Mesendoderm (in vitro differentiated cells): ENCODE measurements at places on chromosomes 4 and X.

- H3K27ac ChIP-seq = no peak overlapping the region
- no peak overlapping the region for H3K4me3 ChIP-seq
- H3K4me1 ChIP-seq = no peaks in the 10 kb centered on the region
- DNase-seq = no peak
Observed at GRCh38 chr4:77751764-77752163, 67.4 kb downstream of the CNOT6L start.

DNA sequence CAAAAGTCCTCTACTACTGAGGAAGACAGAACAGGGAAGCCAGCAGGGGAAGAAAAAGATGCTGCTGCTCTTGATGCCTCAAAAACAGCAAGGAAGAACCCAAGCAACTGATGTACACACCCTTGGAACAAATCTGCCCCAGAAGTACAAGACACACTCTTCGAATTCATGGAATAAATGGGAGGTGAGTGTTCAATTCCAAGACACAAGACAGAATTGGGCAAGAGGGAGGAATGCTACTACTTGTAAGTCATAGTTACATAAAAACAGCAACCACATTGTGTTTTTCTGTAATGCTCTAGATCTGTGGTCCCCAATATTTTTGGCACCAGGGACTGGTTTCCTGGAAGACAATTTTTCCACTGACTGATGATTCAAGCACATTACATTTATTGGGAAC is 58.0 kb upstream of the H2AZ1 start:
- H3K4me3 ChIP-seq = no peak overlapping the region
- DNase-seq = no peak
- no peak overlapping the region for H3K27ac ChIP-seq
- H3K36me3 ChIP-seq = no peaks in the 10 kb centered on the region
- H3K27me3 ChIP-seq = no peaks in the 10 kb centered on the region
- no peaks in the 10 kb centered on the region for H3K4me1 ChIP-seq

DNA sequence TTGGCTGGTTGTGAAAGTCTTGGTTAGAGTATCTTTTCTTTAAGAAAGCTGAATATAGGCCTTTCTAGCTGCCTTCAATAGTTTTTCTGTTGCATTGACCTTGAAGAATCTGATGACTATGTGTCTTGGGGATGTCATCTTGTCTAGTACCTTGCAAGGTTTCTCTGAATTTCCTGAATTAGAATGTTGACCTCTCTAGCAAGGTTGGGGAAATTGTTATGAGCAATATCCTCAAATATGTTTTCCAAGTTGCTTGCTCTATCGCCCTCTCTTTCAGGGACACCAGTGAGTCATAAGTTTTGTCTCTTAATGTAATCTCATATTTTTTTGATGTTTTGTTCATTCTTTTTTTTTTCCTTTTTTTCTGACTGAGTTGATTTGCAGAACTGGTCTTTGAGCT is 194.7 kb downstream of the RAB28 start:
- no peak overlapping the region for H3K4me3 ChIP-seq
- H3K27ac ChIP-seq = no peak overlapping the region
- no peak for DNase-seq
- H3K36me3 ChIP-seq = no peaks in the 10 kb centered on the region
- H3K4me1 ChIP-seq = no peaks in the 10 kb centered on the region

DNA sequence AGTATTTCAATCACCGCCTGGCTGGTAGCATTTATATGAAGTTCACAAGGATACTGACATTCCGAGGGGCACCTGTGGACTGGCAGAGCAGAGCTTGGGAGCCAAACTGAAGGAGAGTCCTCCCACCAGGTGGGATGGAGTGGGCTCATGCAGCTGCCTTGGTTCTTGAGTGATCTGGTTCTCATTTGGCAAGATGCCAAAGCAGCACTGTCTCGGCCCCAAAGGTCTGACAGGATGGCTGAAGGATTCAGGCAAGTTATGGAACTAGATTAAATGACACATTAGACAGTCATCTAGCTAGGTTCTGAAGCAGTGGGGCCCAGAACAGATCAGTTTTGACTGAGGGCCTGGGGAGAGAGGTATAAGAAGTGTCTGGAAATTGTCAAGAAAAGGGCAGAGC is 3.2 kb downstream of the FGF16 start:
- no peak overlapping the region for H3K4me3 ChIP-seq
- DNase-seq = no peak
- no peaks in the 10 kb centered on the region for H3K27me3 ChIP-seq
- H3K27ac ChIP-seq = no peak overlapping the region
- H3K36me3 ChIP-seq = no peaks in the 10 kb centered on the region

GRCh38 chr4:102632241-102633065 is 128.3 kb downstream of the MANBA start:
- no peaks in the 10 kb centered on the region for H3K4me1 ChIP-seq
- no peak overlapping the region for H3K27ac ChIP-seq
- H3K36me3 ChIP-seq = no peaks in the 10 kb centered on the region
- H3K27me3 ChIP-seq = no peaks in the 10 kb centered on the region

DNA sequence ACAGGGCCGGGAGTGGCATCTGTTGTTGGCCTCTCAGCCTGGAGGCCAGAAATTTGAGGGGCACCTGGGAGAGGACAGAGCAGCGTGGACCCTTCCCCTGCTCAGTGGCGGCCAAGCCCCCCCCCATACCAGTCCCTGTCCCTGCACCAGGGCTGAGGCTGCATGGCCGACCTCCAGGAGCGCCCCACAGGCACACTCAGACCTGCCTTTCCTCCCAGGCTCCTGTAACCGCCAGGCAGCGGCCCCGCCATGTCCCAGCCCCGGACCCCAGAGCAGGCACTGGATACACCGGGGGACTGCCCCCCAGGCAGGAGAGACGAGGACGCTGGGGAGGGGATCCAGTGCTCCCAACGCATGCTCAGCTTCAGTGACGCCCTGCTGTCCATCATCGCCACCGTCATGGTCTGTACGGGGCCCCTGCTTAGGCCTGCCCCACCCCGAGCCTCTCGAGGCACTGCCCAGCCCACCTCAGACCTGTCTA is 15.3 kb downstream of the TMEM175 start:
- H3K4me3 ChIP-seq = no peak overlapping the region
- H3K27ac ChIP-seq = no peak overlapping the region
- no peaks in the 10 kb centered on the region for H3K36me3 ChIP-seq
- DNase-seq = no peak

- no peak overlapping the region for H3K4me3 ChIP-seq
- H3K36me3 ChIP-seq = no peaks in the 10 kb centered on the region
- no peaks in the 10 kb centered on the region for H3K4me1 ChIP-seq
- H3K27me3 ChIP-seq = no peaks in the 10 kb centered on the region
- no peak overlapping the region for H3K27ac ChIP-seq
Observed at GRCh38 chr4:148716431-148717052, 274.3 kb upstream of the NR3C2 start.

DNA sequence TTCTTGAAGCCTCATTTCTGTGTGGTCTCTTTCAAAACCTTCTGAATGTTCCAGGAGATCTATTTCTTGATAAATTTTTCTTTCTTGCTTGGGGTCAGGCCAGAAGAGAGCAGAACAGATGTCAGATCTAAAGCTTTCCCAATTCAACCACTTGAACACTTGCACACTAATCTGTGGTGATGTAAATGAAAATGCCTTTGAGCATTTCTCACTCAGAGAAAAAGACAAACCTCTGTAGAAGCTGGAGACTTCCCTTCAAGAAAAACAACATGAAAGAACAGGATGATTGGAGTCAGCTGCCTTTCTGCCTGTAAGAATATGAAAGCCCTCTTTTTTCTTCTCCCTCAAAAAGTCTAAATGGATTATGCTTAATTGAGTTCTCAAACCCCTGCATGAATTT is 11.2 kb downstream of the IGFBP7 start:
- no peaks in the 10 kb centered on the region for H3K27me3 ChIP-seq
- H3K4me1 ChIP-seq = no peaks in the 10 kb centered on the region
- no peak overlapping the region for H3K27ac ChIP-seq
- H3K4me3 ChIP-seq = no peak overlapping the region

DNA sequence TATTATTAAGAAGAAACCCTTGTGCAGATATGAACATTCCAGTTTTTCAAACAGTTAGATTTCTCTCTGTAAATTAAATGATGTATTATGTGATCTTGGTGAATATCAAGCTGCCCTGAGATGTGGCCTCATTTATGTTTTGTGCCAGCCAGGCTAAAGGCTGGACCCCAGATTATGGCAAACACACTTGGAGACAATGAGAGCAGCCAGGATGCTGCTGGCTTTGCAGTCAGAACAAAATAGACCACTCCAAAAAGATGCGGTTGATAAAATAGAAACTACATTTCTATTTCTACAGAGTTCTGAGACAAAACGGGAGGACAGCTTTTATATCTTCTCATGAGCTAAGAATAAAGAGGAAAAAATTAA is 296.5 kb downstream of the PPP3CA start:
- H3K4me1 ChIP-seq = peaks cover 3% of the 10 kb centered on the region
- H3K27me3 ChIP-seq = no peaks in the 10 kb centered on the region
- H3K27ac ChIP-seq = no peak overlapping the region
- H3K36me3 ChIP-seq = no peaks in the 10 kb centered on the region
- DNase-seq = no peak

GRCh38 chr4:61473306-61473705 is 273.2 kb downstream of the ADGRL3 start:
- H3K4me1 ChIP-seq = no peaks in the 10 kb centered on the region
- H3K4me3 ChIP-seq = no peak overlapping the region
- no peak for DNase-seq
- no peak overlapping the region for H3K27ac ChIP-seq
- H3K27me3 ChIP-seq = no peaks in the 10 kb centered on the region
- H3K36me3 ChIP-seq = no peaks in the 10 kb centered on the region

GRCh38 chrX:121479406-121479805 is 432.0 kb downstream of the GLUD2 start:
- no peaks in the 10 kb centered on the region for H3K36me3 ChIP-seq
- no peak overlapping the region for H3K4me3 ChIP-seq
- no peaks in the 10 kb centered on the region for H3K4me1 ChIP-seq
- no peaks in the 10 kb centered on the region for H3K27me3 ChIP-seq

DNA sequence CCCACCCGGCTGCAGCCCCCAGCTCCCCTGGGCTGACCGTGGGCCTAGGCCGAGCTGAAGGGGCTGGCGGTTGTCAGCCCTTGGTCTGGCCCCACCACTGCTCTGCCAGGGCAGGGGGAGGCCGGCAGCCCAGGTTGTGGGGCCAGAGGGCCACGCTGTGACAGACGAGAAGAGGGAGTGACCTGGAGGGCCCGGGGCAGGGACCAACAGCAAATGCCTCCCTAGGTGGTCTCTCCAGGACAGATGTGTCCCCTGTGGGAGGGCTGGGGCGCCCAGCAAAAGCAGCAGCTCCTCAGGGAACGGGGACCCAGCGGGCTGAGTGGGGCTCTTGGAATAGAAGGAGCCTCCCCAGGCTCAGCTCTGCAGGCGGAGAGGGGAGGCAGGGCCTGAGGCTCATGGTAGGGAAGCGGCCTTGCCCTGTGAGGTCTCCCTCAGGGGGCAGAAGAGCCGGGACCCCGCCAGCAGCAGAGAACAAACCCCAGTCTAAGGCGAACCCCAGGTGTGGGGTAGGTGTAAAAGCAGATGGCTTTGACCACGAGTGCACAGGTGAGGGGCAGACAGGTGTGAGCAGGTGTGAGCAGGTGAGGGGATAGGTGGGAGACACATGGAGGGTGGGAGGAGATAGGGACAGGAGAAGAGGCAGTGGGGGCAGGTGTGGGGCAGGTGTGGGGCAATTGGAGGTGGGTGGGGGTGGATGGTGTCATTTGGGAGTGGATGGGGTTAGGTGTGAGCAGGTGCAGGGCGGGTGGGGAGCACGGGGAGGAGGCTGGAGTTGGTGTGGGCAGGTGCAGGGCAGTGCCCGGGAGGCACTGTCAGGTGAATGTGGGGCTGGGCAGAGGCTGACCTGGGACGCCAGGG is 34.1 kb upstream of the SPON2 start:
- no peaks in the 10 kb centered on the region for H3K4me1 ChIP-seq
- no peak for DNase-seq
- H3K4me3 ChIP-seq = no peak overlapping the region
- H3K36me3 ChIP-seq = no peaks in the 10 kb centered on the region
